Stimulated activated CD4-positive, alpha-beta T cell treated with anti-CD3 and anti-CD28 coated beads, Interleukin-12 subunit alpha, Interleukin-12 subunit beta, amount 100 ng/mL, for 24 hours (primary cell): ENCODE measurements at places on chromosomes 13 and 19.

DNA sequence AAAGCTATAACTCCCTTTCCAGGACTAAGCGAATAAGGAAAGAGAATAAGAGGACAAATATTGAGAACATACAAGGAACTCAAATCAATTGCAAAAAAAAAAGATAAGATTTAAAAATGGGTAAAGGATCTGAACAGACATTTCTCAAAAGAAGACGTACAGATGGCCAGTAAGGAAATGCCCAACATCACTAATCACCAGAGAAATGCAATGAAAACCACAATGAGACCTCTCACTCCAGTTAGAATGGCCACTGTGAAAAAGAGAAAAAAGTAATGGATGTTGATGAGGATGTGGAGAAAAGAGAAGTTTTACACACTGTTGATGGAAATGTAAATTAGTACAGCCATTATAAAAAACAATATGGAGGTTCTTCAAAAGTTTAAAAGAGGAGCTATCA, 63.8 kb downstream of the VWA8 start:
- DNase-seq: no peak

DNA sequence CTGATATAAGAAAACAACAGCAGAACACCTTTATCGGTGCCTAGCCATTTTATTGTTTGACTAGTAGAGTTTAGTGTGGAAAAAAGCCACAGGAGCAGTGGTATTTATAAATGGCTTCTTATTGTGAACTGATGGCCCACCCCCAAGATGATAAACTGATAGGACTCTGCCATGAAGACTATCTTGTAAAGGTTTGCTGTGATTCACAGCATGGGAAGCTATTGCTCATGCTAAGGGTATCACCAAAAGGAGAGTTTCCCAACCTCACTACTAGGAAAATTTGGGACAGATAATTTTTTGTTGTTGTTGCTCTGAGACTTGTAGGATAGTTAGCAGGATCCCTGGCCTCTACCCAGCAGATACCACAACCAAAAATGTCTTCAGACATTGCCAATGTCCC, 12.0 kb upstream of the SLC7A1 start:
- DNase-seq: no peak

DNA sequence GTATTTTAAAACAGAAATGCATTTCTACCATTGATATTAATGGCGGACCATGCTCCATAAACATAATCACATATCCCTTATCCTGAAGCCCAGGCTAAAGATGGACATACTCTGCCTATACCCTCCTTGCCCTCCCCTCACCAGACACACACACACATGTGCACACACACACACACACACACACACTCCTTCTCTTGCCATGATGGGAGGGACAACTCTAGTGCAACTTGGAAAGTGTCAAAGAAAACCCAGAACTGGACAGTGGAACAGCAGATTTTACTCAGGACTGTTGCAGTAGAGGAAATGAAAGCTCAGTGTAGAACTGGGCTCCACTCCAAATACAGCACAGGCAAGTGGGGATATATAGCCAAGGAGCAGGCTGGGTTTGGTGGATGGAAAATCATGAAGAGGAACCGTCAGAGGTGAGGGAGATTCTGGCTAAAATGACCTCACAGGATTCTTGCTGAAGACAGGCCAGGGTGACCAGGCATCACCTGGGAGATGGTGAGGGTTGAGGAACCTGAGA, 40.8 kb downstream of the TNFRSF19 start:
- no peak for DNase-seq

- DNase-seq: no peak
These were observed 236.3 kb downstream of the COL4A1 start for GRCh38 chr13:110070511-110071120.

DNA sequence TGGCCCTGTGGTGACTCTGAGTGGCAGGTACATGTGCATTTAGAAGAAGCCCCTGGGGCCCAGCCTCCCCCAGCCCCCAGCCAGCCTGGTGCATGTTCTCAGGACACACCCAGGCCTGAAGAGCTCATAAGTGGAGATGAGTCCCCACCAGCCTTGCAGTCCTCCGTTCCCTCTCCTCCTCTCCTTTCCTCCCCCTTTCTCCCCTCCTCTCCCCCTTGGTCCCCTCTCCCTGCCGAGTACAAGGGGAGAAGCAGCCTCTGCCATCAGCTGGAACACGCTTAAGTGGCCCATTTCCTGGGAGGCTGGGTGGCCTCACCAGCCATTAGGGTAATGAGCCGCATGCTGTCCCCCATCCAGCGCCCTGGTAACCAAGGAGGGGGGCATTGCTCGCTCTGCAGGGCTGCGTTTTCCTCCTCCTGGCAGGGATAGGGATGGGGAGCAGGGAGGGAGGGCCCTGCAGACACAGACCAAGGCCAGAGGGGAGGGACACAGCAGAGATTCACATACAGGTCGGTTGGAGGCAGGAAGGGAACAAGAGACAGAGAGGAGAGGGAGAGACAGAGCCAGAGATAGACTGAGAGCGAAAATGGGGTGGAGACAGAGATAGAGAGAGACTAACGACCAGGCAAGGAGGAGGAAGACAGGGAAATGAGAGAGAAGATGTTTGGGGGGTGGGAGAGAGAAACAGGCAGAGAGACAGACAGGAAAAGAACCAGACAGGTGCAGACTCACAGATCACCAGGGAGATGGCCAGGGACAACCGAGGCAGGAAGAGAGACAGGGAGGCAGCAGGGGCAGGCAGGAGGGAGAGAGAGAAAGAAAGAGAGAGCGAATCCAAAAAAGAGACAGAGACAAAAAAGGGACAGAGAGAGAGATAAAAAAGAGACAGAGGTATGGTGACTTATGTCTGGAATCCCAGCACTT, 19.3 kb upstream of the DPP9 start:
- DNase-seq: no peak

DNA sequence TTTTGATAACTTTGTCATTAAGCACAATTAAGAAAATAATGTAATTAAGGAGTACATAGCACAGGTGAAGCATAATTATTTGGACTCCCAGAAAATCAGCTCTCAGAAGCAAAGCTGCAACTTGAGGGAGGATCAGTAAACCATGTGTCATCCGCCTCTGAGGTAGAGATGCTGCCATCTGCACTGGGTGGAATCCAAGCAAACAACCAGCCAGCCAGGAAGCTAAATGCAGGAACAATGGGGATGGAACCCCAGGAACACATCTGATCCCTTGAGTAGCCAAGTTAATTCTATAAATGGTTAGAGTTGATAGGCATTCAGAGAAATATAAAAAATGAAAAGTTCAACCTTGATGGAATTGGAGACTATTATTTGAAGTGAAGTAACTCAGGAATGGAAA, 520.2 kb downstream of the RFC3 start:
- DNase-seq: no peak

GRCh38 chr19:56538761-56539263, at the start of gene ZFP28:
TSS of gene ZFP28 (plus strand) at chr19:56538948. CDS start at chr19:56539019, 71 bp downstream.
- DNase-seq: peak; percentile 52

DNA sequence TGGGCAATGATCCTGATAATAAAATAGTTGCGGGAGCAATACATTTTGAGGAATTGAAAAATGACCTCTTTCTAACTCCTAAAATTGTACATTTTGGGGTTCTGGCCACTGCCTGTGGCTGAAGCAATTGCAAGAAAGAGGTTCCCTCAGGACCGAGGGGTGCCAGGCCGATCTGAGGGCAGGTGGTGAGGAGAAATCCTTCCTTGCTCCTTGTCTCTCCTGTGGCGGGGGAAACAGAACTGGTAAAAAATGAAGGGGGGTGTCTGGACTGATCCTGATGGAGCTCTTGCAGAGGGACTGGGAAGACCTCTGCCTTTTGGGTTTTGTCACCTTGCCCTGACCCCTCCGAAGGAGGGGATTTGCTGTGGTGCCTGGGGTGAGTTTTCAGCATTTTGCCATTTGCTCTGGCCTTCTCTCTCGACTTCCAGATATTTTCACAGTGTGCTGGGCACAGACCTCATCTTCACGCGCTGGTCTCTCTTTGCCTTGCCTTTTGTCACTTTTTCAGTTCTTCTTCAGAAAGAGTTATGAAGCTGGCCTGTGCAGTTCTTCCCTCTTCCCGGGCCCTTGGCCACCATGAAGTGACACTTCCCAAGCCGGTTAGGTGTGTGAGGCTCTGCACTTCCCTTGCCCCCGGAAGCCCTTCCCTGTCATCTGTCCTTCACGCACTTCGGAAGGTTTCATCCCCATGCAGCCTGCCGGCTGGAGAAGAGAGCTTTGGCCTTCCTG, 22.2 kb downstream of the NFIX start:
- DNase-seq: no peak

GRCh38 chr13:32527151-32527550, 11.4 kb downstream of the N4BP2L2 start:
- DNase-seq: no peak

DNA sequence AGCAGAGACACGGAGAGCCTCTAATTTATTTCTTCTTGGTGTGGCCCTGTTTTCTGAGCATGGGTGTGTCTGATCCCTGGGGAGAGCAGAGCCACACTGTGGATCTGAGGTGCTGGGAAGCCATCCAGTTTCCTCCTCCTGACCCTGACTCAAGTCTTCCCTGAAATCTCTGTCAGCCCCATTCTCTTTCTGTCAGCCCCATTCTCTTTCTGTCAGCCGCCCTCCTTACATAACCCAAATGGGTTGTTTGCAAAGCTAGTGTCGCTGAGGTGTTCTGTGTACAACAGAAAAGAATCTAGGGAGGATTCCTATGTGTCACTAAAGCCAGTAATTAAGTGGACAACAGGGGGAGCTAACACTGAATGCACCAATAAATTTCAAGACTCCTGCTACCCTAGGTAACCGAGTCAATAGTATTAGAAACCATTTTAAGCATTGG, 50.2 kb downstream of the LRCH1 start:
- DNase-seq: no peak

- DNase-seq: no peak
These were observed 8.7 kb downstream of the ZNF71 start for GRCh38 chr19:56603829-56604228.

- no peak for DNase-seq
These were observed 41.2 kb downstream of the RUBCNL start for GRCh38 chr13:46345866-46346265.

DNA sequence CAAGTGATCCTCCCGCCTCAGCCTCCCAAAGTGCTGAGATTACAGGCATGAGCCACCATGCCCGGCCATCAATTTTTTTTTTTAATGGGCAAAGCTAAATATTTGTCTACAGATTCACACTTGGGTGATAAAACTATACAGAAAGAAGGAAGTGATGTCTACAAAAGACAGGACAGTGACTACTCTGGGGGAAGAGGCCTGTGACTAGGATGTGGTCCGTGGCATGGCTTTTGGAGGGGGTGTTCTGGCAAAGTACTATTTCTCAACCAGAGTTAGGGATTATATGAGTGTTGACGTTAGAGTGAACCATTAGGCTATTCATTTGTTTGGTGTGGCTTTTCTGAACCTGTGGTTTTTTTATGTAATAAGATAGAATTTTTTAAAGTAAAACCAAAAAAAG, 42.7 kb downstream of the INSR start:
- no peak for DNase-seq

GRCh38 chr19:10190026-10190425, 4.7 kb downstream of the DNMT1 start:
- no peak for DNase-seq

DNA sequence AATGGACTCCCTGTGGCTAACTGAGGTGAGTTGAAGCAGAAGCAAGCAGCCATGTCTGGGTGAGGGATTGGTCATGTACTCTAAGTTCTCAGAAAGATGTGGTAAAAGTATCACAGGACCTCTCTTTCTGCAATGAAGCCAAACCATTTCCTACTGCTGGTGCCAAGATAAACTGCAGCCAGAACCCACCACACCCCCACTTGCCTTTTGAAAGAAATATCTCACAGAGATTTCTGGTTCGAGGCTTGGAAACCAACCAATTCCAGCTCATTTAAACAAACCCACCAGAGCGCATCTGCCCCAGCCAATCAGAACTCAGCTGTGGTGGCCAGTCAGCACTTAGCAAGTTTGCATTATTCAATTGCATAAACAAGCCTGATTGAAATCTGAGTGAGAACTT, 204.5 kb upstream of the ATXN8OS start:
- no peak for DNase-seq

- DNase-seq: no peak
These were observed 14.1 kb downstream of the PLPP2 start for GRCh38 chr19:277131-277530.

- DNase-seq: no peak
These were observed 1559.0 kb upstream of the SLC10A2 start for GRCh38 chr13:104625201-104625600.

GRCh38 chr13:114122127-114122511, 10.3 kb downstream of the RASA3 start:
- DNase-seq: no peak

DNA sequence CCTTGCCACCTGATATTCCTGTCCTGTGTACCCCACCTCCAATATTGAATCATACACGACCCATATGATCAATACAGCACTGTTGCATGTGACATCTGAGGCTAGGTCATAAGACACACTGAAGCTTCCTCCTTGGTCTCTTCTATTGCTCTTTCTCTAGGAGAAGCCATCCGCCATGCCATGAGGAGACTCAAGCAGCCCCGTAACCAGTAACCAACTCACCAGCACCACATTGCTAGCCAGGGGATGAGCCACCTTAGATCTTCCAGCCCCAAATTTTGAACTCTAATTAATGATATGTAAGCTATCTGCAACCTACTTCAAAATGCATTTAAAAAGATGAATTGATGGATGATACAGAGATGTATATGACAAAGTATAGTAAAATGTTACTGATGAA, 28.6 kb downstream of the ZNF557 start:
- no peak for DNase-seq
